ENCODE measurements at places on chromosomes 7 and 10.

DNA sequence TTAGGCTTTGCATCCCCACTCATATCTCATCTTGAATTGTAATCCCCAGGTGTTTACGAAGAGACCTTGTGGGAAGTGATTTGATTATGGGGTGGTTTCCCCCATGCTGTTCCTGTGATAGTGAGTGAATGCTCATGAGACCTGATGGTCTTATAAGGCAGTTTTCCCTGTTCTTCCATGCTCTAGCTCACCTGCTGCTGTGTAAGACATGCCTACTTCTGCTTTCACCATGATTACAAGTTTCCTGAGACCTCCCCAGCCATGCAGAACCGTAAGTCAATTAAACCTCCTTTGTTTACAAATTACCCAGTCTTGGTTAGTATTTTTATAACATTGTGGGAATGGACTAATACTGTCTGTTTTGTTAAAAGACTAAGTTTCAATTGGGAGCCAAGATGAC lies 35.3 kb upstream of the ZNF92 start:
- no peak for DNase-seq

DNA sequence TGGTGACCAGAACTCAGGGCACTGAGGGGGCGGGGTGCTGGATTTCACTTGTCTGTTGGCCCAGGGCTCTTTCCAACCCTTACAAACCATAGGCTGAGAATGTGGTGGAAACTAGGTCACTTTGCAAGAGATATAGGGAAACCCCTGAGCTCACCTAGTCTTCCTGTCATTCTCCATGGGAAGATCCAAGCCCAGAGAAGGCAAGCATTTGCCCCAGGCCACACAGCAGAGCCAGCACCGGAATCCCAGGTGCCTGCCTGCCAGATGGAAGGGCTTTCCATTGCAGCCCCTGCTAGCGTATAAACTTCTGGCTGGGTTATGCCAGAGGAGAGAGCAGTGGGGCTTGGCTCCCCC lies 427 bp downstream of the PYROXD2 start:
- DNase-seq: no peak

- DNase-seq: no peak
These were observed 121.9 kb upstream of the AUTS2 start for GRCh38 chr7:69476416-69476815.

DNA sequence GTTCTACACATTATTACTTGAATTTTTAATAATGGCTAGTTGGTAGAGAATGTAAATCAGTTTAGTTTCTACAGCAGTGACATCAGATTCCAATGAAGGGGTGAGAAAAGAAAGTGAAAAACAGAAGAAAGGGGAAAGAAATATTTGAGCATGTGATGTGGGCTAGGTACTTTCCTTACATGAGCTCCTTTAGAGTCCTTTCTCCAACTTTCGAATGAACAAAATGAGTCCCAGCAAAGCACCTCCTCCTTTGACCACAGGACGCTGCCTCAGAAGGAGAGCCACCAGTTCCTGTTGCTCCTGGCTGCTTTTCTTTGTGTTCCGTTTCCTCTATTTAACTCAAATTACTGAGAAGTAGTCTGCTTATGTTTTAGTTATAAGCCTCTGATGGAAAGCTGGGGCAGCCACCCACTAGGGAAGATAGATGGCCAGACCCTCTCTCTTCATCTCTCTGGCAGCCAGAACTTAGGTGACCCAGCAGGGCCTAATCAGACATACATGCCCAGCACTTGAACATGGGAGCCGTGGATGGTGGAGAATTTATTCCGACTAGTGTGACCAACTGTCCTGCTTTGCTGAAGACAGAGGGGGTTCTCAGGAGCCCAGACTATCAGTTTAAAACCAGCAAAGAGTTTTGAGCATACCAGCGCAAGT lies 82.4 kb upstream of the NME8 start:
- no peak for DNase-seq

DNA sequence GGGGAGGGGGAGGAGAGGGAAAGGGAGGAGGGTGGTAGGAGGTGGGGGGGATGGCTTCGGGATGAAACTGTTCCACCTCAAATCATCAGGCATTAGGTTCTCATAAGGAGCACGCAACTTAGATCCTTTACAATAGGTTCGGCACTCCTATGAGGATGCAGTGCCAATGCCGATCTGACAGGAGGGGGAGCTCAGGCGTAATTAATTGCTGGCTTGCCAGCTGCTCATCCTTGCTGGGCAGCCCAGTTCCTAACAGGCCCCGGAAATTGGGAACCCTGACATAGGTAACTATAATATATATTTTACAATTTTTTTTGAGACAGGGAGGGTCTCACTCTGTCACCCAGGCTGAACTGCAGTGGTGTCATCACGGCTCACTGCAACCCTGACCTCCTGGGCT lies 118.8 kb upstream of the SFMBT2 start:
- DNase-seq: no peak

- no peak for DNase-seq
These were observed 285.9 kb upstream of the SMIM30 start for GRCh38 chr7:113404245-113404644.

DNA sequence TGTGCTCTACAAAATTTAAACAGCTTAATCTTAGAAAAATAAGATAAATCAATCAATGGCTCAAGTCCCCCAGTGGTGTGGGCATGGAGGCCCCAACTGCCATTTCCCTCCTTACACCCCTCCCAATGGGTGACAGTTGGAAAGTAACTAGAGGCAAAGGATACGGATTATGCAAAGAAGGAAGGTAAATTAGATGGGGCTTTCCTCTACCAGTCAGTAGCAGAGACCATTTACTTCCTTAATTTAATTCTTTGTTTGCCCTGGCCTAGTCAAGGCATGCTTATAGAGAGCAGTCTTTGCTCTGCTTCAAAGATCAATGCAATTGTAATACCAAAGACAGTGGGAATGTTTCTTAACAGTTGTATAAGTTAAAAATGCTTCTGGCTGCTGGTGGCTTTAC lies 63.3 kb upstream of the PAPSS2 start:
- DNase-seq: no peak

DNA sequence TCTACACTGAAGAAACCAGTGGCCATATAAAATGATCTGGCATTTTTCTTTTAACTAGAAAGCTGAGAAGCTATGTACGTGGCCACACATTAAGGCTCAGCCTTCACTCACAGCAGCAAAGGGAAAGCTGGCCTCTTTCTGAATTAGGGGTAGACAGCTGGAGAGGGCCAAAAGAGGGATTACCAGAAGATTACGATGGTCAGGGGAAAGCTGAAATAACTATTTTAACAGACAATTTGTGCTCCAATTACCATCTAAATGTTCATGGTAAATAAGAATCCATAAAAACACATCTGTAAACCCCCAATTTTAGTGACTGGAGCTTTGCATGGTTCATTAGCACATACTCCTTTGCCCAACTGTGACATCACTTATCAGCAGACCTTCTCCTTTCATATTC lies 314.3 kb downstream of the HPSE2 start:
- no peak for DNase-seq

DNA sequence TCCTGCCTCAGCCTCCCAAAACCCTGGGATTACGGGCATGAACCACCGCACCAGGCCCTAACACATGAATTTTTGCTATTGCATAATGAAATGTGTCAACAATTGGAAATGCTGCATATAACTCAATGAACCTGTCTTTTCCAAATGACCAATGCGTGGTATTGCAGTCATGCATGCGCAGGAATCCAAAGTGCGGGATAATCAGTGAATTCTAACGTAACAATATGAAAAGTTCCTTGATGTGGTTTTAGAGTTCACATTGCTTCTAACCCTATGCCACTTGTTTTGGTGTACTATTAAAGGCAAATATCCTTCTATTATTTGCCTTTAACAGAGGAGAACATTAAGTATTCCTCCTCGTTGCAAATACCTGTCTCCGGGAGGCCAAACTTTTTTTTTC lies 10.5 kb downstream of the TDRD1 start:
- DNase-seq: no peak

- no peak for DNase-seq
These were observed 44.8 kb upstream of the ORC5 start for GRCh38 chr7:104252409-104253134.

DNA sequence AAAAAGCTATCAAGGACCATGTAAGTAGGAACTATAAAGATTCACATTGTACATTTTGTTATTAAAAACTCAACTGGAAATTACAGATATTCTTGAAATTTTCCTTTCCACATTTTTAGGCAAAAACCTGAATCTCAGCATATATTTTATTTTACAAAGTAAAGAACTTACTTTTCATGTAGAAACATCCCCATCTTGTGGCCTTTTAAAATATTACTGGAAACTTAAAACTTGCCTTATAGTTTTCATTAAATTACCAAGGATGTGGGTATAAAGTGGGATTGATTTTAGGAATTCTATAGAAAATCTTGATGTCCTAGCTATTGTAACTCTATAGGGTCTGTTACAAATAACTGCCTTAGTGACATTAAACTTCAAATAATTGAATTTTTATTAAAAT lies 10.6 kb downstream of the DBF4 start:
- DNase-seq: peak; percentile 51

GRCh38 chr7:27361522-27361921 lies 118.9 kb downstream of the EVX1 start:
- DNase-seq: no peak

DNA sequence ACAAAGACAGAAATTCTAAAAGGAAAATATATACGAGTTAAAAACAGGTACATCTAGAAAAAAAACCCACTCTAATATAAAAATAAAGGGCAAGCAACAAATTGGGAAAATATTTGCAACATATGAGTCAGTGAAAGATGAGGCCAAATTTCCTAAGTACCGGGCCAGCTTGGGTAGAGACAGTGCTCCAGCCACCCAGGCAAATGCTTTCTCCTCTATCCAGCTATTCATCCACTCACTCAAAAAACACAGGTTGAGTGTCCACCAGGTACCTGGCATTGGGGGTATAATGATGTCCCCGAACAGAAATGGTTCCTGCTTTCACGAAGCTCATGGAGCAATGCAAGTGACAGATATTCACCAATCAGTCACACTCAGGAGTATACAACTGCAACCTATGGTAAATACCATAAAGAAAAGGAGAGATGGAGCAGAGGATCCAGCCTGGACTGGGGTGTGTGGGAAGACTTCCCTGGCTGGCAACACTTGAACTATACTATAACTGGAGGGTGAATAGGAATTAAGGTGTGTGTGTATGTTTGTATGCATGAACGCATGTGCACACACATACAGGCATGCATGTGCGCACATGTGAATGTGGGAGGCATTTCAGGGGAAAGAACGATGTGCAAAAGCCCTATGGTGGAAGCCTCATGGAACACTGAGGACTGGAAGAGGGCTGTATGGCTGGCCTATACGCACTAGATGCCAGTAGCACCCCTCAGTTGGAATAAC lies 2.3 kb downstream of the ARHGAP22 start:
- DNase-seq: no peak

GRCh38 chr10:104299031-104299904 lies 30.3 kb downstream of the GSTO2 start:
- no peak for DNase-seq

- no peak for DNase-seq
These were observed 18.5 kb downstream of the STAM start for GRCh38 chr10:17662193-17663138.

DNA sequence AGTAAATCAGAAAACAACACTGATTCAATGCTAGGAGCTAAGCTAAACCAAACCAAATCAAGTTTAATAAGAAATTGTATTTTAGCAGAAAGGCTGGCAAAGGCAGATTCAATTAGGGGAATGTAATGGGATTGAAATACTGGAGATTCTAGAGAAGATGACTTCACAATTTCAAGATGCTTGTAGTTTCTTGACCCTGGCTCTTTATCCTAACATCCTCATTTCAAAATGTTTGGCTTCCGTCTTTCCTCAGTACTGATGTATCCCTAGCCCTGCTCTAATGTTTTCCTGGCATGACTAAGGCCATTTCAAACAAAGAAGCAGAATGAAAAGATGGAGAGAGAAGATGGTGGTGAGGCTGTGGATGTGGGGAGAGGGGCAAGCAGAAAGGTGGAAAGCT lies 2.7 kb upstream of the JCAD start:
- DNase-seq: peak; percentile 97

- peak; percentile 36 for DNase-seq
These were observed 101.3 kb downstream of the KAT6B start for GRCh38 chr10:74927701-74928100.

- no peak for DNase-seq
These were observed 991 bp upstream of the DLD start for GRCh38 chr7:107889992-107890391.

- DNase-seq: no peak
These were observed at the start of gene PON3 for GRCh38 chr7:95396136-95397032. PON3 (minus strand) TSS chr7:95396375; CDS start chr7:95396350, 25 bp downstream.

- no peak for DNase-seq
These were observed 336.3 kb upstream of the SHH start for GRCh38 chr7:156148547-156148946.

Data from amniotic epithelial cell (primary cell).